ENCODE measurements at places on chromosomes 1 and 21.

- DNase-seq = no peak
Measured at GRCh38 chr1:27098431-27099134, 56.3 kb downstream of the SLC9A1 start.

DNA sequence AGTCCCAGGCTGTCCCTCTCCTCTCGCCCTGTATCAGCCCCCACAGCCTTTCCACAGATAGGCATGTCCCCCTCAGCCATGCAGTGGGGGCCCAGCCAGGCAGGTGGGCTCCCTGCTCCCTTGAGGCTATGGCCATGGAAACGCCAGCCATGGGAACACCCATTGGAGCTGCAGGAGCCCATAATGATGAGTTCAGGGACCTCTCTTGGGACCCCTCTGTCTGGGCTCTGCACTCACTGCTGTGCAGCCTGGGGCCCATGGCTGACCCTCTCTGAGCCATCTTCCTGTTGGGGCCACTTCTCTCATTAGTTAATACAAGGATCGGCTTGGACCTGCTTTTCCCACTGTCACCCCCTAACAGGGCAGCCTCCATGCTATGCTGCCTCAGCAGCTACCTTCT, 33.2 kb downstream of the WNT3A start:
- DNase-seq = peak; percentile 47

- no peak for DNase-seq
Measured at GRCh38 chr1:8473891-8474300, 156.0 kb downstream of the SLC45A1 start.

DNA sequence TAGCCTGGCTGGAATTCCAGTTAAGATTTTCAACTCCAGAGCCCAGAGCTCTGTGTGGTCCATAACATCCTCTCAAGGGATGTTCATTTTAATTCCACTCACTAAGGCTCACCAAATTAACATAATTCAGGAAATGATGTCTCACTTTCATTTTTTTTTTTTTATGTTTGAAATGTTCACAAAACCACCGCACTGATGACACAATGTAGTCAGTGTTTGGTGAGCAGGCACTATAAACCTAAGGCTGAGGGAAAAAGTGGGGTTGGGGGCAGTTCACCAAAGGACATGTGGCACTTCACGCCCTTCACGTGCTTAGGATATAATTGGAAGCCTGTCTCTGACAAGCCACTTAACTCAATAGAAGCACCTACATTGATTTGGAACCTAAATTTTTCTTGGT, 177.3 kb upstream of the CAMK1G start:
- DNase-seq = no peak

- DNase-seq = no peak
Measured at GRCh38 chr1:183319051-183319450, 99.1 kb downstream of the NMNAT2 start.

DNA sequence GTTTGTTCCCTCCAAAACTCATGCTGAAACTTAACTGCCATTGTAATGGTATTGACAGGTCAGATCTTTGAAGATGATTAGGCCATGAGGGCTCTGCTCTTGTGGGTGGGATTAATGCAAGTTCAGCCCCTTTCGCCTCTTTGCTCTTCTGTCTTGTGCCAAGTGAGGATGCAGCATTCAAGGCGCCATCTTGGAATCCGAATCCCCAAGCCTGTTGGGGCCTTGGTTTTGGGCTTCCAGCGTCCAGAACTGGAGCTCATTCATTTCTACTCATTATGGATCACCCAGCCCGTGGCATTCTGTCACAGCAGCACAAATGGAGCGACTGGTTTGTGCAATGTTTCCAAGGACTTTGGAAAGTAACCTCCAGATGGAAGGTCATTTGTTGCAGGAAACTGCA, 5.6 kb downstream of the TTC34 start:
- no peak for DNase-seq

DNA sequence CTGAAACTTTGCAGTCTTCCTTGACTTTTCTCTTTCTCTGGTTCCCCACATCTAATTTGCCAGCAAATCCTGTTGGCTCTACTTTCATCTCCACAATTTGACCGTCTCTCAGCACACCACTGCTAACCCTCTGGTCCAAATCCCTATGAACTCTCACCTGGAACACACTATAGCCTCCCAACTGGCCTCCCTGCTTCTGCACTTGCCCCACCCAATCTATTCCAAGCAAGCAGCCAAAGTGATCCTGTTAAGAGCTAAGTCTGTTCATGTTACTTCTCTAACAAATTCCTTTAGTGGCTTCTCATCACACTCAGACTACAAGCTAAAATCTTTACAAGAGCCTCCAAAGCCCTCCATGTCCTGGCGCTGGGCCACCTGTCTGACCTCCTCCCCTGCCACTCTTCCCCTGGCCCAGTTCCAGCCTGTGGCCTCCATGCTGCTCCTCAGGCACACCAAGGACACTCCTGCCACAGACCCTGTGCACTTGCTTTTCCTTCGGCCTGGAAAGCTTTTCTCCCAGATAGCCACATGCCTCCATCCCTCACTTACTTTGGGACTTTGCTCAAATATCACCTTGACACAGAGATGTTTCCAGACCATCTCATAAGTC, 104.1 kb downstream of the DTL start:
- no peak for DNase-seq

- DNase-seq = peak; percentile 82
Measured at GRCh38 chr1:117051224-117052064, 8.7 kb upstream of the TTF2 start.

DNA sequence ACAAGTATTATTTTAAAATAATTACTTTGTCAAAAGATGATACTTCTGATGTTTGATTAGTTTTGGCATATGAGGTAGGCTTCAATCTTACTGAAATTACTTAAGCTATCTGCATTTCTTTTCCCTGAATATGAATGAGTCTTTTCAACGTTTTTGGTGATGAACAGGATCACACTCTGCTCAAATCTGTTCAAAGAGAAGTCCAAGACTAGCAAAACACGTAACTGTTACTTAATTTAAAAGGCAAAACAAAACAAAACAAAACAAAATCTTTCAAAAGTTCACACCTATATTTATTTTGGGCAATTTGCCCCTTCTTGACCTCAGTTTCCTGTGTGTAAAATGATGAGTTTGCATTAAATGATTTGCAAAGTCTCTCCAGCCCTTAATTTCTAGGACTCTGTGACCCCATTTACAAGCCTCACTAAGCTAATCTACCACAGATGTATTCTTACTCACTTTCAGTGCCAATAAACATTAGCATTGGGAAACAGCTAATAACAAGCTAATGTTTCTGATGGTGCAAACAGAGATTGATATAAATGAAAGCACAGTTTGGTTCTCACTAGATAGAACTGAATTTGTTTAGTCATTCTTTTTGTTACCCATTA, 865.4 kb downstream of the LTN1 start:
- no peak for DNase-seq

Measured in spleen (tissue), 13 donors.